ENCODE measurements at places on chromosomes 2 and 18. TPM values are rescaled to one million over a fixed set of nuclear protein-coding genes. Genes with fewer than 3 reads are reported as not detected.

The LIMS3 gene
- polyA plus RNA-seq, result not detected

- H3K27ac ChIP-seq, result no peak overlapping the region
- DNase-seq, result no peak
- peaks cover 7% of the 10 kb centered on the region for H3K4me1 ChIP-seq
- H3K27me3 ChIP-seq, result no peaks in the 10 kb centered on the region
These were observed 4.1 kb downstream of the ASB3 start for GRCh38 chr2:53782676-53783075.

The TM4SF20 gene
- 175 TPM for polyA plus RNA-seq

- H3K36me3 ChIP-seq, result no peaks in the 10 kb centered on the region
- DNase-seq, result no peak
- H3K4me1 ChIP-seq, result no peaks in the 10 kb centered on the region
- H3K27ac ChIP-seq, result no peak overlapping the region
- H3K4me3 ChIP-seq, result no peak overlapping the region
These were observed 29.9 kb upstream of the L3MBTL4 start for GRCh38 chr18:6444466-6445228.

- H3K27me3 ChIP-seq, result no peaks in the 10 kb centered on the region
- no peaks in the 10 kb centered on the region for H3K36me3 ChIP-seq
- peak; percentile 35 for DNase-seq
- H3K27ac ChIP-seq, result peak overlapping the region; percentile 20
- H3K4me1 ChIP-seq, result peaks cover 6% of the 10 kb centered on the region
These were observed 23.7 kb downstream of the CYP27A1 start for GRCh38 chr2:218805627-218806026.

DNA sequence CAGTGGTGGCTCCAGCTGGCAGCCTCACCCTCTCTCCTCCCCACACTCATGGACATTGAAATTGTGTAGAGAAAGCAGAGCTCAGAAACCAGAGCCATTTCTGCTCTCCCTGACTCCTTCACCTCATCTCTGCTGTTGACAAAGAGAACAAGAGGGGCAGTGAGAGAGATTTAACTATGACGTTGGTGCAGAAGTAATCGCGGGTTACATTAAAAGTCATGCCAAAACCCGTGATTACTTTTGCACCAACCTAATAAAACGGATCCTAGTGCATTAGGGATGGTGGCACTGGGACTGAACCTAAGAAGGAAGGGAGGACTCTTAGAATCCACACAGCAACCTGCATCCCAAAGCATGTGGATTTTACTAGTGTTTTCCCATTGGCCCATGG, 113.3 kb upstream of the CDC42EP3 start:
- H3K4me3 ChIP-seq, result no peak overlapping the region
- H3K36me3 ChIP-seq, result no peaks in the 10 kb centered on the region
- no peaks in the 10 kb centered on the region for H3K27me3 ChIP-seq
- no peak for DNase-seq
- H3K27ac ChIP-seq, result no peak overlapping the region

The ZNF892 gene
- polyA plus RNA-seq, result not detected

The C18orf54 gene
- polyA plus RNA-seq, result 0.27 TPM

GRCh38 chr2:28427741-28428415, 35.2 kb downstream of the FOSL2 start:
- H3K27ac ChIP-seq, result no peak overlapping the region
- no peak for DNase-seq
- no peaks in the 10 kb centered on the region for H3K36me3 ChIP-seq
- no peaks in the 10 kb centered on the region for H3K27me3 ChIP-seq
- H3K4me1 ChIP-seq, result peaks cover 9% of the 10 kb centered on the region

The KIF5C gene
- polyA plus RNA-seq, result 0.54 TPM

The GKN1 gene
- not detected for polyA plus RNA-seq

DNA sequence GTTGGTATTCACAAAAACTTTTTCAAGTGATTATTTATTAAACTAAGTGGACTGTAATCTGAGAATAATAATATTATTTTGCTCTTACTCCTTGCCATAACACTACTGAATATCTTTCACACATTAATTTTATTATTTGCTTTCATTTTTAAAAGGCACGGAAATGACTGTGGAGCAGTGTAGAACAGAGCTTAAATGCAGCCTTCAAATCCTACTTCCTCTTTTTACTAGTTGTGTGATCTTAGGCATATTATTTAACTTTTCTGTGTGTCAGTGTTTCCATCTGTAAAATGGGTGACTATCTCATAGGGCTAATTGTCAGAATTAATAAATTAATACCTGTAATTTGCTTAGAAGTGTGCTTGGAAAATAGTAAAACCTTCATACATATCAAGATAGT, 55.5 kb upstream of the SLC8A1 start:
- H3K4me3 ChIP-seq, result no peak overlapping the region
- H3K4me1 ChIP-seq, result no peaks in the 10 kb centered on the region
- H3K27me3 ChIP-seq, result no peaks in the 10 kb centered on the region
- no peak overlapping the region for H3K27ac ChIP-seq
- no peaks in the 10 kb centered on the region for H3K36me3 ChIP-seq
- no peak for DNase-seq

- H3K4me3 ChIP-seq, result no peak overlapping the region
- no peaks in the 10 kb centered on the region for H3K27me3 ChIP-seq
- H3K4me1 ChIP-seq, result no peaks in the 10 kb centered on the region
- H3K27ac ChIP-seq, result no peak overlapping the region
These were observed 100.1 kb downstream of the WDPCP start for GRCh38 chr2:63488118-63488713.

DNA sequence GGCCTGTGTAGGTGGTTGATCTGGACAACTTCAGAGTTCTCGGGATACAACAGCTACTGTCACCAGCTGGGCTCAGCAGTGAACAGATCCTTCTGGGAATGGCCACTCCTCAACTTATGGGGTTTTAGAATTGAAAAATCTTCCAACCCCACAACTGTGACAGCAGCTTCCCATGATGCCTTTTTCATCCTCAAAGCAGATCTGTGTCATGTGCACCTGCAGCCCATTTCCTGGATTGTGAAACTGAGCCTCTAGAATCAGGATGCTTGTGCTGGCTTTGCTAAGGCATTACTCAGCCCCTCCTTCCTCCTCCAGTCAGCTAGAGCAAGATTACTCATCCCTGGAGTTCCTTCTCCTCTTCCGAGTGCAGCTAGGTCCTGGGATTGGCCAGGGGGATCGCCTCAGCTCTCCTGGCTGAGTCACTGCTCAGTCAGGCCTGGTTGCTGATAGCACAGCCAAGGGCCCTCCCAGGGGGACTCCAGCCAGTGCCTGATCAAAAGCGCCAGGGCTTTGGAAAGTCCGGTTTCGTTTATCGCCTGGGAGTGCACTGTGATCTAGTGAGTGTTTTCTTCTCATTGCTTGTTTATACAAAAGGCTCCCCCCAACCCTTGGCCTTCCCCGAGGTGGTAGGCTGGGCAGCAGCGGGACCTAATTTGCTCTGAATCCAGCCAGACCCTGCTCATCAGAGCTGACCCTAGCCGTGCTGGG, 2.4 kb upstream of the LPIN1 start:
- peak overlapping the region; percentile 86 for H3K27ac ChIP-seq
- H3K4me1 ChIP-seq, result peaks cover 33% of the 10 kb centered on the region

The FAM98A gene
- 25.9 TPM for polyA plus RNA-seq

GRCh38 chr18:46067438-46068007, 4.5 kb downstream of the PSTPIP2 start:
- no peak overlapping the region for H3K27ac ChIP-seq
- no peaks in the 10 kb centered on the region for H3K4me1 ChIP-seq
- DNase-seq, result no peak
- no peak overlapping the region for H3K4me3 ChIP-seq
- no peaks in the 10 kb centered on the region for H3K36me3 ChIP-seq
- H3K27me3 ChIP-seq, result no peaks in the 10 kb centered on the region

GRCh38 chr2:228767196-228767595, 503.9 kb downstream of the PID1 start:
- no peaks in the 10 kb centered on the region for H3K36me3 ChIP-seq
- no peak for DNase-seq
- no peaks in the 10 kb centered on the region for H3K27me3 ChIP-seq
- no peak overlapping the region for H3K4me3 ChIP-seq

GRCh38 chr2:204453730-204454167, 91.5 kb upstream of the PARD3B start:
- no peaks in the 10 kb centered on the region for H3K36me3 ChIP-seq
- H3K4me1 ChIP-seq, result peaks cover 23% of the 10 kb centered on the region
- H3K4me3 ChIP-seq, result no peak overlapping the region
